ENCODE measurements at places on chromosomes 12 and 14. TPM values are rescaled to one million over a fixed set of nuclear protein-coding genes. Genes with fewer than 3 reads are reported as not detected.

DNA sequence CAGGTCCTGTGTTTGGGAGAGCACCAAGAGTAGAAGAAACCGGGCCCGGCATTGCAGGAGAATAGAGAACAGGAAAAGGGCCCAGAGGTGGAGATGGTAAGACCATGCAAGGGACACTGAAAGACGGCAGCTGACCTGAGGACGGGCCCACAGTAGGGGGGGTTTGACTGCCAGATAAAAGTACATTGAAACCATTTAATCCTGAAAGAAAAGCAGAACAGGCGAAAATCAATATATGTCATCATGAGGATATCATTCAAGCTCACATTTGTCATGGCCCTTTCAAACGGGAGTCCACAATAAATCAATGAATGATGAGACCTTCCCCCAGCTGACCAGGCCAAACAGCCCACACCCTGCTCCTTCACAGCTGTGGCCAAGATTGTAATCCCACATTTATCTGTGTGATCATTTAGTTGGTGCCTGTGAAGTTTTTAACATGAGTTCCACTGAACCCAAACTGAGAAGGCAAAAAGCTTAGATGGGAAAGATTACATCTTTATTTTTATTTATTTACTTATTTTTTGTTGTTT is 39.5 kb downstream of the E2F7 start:
- no peak for DNase-seq

DNA sequence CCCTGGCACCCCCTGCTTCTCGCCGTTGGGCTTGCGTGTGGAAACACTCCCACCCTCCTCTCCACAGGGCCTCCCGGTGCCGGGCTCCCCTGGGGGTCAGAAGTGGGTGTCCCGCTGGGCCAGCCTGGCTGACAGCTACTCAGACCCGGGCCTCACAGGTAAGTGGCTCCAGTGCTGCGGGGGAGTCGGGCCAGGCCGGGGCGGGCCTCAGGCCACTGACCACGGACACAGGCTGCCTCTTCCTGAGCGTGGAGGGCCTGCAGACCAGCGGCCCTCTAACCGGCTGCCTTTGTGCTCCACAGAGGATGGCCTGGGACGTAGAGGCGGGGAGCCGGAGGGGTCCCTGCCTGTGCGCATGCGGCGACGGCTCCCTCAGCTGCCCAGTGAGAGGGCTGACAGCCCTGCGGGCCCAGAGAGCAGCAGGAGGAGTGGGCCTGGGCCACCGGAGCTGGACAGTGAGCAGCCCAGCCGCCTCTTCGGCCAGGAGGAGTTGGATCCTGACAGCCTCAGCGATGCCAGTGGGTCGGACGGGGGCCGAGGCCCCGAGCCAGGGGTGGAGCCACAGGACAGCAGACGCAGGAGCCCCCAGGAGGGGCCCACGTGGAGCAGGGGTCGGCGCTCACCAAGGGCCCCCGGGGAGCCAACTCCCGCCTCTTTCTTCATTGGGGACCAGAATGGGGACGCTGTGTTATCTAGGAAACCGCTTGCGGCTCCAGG is 21.1 kb downstream of the CEP170B start:
- no peak for DNase-seq

GRCh38 chr12:49330631-49331379 is 6.2 kb downstream of the C1QL4 start:
- no peak for DNase-seq

Gene DPY19L2
- total RNA-seq, result 27.7 TPM

DNA sequence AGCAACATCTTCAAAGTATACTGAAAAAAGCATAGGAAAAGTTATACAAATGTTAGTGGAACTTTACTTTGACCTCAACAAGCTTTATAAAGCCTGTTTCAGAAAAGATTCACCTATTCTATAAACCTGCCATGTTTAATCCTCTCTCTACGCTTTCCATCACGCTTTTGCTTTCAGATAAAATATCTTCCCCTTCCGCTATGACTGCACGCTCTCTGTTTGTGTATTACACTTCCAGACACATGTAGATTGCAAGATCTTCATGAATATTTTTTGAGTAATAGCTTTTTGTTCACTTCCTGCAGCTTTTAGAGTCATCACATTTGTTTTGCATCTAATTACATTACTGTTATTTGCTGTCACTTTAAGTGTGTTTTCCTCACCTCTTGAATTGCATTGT is 271.4 kb downstream of the RASSF9 start:
- DNase-seq, result no peak

DNA sequence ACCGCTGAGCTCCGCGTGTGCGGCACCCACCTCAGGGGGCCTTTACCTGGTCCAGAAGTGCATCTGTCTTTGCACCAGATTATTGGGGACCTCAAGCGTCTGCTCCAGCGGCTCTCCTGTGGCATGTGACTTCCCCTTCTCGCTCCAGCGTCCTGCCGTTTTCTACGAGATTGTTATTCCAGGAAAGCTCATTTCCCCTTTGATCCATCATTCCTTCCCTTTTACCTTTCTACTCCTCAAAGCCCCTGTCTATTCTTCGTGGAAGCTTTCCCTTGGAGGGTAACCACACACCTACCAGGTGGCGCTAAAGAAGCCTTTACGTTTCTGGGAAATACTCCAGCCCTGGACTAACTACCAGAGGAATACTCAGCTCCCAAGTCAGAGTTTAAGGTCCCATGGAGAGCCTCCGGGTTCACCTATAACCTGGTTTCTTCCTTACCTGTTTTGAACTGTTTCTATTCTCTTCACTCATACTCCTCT is 1.5 kb downstream of the FKBP4 start:
- DNase-seq, result no peak

GRCh38 chr12:12800406-12801180 is 12.6 kb upstream of the DDX47 start:
- no peak for DNase-seq

DNA sequence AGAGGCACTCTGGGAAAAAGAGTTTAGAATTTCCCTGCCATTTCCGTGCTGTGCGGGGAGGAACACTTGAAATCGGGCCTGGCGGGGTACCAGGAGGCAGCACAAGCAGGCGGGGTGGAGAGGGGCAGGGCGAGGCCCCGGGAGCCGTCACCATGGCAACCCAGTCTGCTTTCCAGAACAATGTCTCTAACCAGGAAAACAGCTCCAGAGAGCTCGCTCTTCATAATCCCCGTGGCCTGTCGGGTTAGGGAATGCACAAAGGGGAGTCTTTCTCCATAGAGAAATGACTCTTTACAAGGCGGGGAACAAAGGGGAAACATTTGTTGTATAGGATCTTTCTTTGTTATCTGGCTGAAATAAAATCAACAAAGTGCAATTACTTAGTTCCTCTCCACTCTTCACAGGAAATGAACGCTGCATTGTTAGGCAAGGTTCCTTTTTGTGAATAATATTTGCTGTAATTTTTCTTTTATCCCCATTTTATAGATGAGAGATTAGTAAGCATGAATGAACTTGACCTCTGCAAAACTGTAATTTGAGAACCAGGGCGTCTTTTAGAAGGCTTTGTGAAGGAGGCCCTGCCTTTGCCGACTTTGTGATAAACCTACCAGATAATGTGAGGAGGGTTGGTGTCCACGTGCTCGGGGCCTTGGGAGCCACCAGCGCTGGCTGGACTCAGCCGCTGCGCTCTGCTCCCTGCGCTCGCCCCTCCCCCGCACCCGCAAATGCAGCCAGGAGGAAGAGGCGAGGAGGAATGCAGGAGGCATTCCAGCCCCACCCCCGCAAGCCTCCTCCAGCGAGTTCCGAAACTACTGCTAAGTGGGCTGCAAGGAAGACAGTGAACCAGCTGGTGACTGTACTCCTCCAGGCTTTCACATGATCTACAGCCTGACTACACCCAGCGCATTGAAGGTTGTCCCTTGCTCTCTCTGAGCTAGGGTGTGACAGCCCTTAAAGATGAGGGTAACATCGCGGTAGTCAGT is 105.2 kb upstream of the ATF7IP start:
- DNase-seq, result peak; percentile 97

Gene KRT6A
- 7.4 TPM for total RNA-seq

- no peak for DNase-seq
These were observed 17.3 kb upstream of the PPFIBP1 start for GRCh38 chr12:27506645-27507189.

- DNase-seq, result no peak
These were observed 20.2 kb downstream of the ATP2A2 start for GRCh38 chr12:110301065-110301806.

DNA sequence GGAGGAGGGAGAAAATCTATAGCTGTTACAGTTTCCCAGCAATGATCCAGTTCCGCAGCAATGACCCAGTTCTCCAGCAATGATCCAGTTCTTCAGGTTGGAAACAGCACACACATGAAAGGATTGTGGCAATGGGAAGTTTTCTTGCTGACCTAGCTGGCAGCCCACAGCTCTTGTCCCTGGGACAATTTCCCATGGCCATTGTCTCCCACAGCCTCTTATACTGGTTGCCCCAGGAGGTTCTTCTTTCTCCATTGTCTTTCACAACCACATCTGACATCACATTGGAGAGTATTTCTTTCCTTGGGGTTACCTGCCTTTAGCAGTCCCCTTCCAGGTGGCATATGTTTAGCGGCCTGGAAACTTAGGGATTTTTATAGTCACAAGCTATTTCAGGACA is 209.8 kb upstream of the PLEKHG7 start:
- no peak for DNase-seq

Data from right atrium auricular region (tissue), 2 donors.